ENCODE measurements at places on chromosomes 6 and 20.

DNA sequence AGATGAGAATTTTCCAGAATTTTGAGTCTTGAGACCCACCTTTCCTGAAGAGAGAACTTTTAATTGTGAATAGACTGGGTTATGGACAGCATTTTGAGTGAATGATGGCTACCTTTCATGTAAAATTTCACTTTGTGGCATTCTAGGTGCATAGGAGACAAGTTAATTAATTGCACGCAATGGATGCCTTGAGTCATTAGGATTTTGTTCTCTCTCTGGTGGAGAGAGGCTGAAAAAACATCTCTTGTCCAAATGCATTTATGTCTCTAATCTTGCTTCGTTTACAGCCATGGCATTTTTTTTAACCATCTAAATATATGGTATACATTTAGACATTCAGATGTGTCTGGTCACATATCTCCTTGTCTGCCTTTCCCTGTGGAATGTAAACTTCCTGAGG lies 3.1 kb downstream of the RHAG start:
- no peak for DNase-seq

DNA sequence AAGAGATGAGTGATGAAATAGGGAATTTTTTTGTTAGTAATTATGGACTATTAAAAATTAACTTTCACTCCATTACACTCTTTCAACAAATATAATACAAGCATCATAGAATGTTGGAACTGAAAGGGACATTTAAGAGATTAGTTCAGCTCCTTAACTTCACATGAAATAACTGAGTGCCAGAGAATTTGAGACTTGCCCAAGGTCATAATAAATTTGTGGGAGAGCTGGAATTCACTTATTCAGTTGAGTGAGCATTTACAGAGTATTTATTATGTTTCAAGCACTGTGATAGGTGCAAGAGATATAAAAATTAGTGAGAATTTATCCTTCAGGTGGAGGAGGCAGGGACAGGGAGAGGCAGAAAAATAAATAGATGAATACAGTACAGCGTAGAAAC lies 154.6 kb downstream of the KCNQ5 start:
- DNase-seq = no peak

DNA sequence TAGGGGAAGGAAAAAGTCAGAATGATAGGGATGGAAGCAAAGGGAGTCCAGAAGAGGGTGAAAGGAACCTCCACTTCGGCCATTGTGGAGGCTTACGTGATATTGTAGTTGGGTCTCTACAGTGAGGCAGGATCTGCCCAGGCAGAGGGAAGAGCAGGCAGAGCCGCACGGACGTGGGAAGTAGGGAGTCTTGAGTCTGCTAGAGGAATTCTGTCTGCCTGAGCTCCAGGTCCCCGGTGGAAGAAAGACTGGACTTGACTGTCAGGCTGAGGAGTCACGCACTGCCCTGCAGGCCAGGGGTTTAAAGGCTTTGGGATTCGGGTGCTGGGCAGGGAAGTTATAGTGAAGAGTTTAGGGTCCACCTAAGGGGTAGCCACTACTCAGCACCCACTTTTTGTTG lies 16.4 kb downstream of the TGM6 start:
- DNase-seq = no peak

GRCh38 chr6:76771059-76771634 lies 692.1 kb downstream of the HTR1B start:
- DNase-seq = no peak

DNA sequence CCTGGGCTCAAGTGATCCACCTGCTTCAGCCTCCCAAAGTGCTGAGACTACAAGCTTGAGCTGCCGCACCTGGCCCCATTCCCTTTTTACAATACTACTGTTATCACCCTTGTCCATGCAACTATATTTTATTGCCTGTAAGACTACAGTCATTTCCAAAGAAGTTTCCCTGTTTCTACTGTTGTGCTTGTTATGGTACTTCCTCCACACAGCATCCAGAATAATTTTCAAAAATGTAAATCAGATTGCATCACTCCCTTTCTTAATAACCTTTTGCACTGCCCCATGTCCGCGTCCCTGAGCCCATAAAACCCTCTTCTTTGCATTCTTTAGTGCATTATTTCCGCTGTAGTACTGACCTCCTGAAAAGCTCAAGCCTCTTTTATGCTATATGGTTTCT lies 128.9 kb upstream of the AKIRIN2 start:
- DNase-seq = no peak

DNA sequence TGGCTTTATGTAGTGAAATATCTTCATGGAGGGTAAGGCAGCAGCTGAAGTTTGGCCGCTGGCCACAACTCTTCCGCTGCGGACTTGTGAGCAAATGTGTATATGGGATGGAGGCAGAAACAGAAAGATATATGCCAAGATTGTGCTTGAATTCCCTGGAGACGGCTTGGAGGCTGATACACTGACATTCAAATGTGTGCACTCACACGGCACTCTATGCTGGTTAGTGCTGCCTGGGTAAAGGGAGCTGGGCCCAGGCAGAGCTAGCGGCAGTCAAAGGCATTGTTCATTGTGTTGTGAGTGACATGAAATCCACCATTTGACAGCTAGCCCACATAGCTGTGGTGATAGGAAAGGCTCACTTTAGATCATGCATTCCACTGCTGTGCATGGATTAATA lies 202.7 kb downstream of the CLIC5 start:
- no peak for DNase-seq

- no peak for DNase-seq
These were observed 47.5 kb downstream of the DTD1 start for GRCh38 chr20:18635380-18635779.

- DNase-seq = no peak
These were observed 27.4 kb downstream of the UBE3D start for GRCh38 chr6:83038246-83038645.

- no peak for DNase-seq
These were observed 71.4 kb downstream of the VTA1 start for GRCh38 chr6:142218446-142218845.

GRCh38 chr6:50362706-50363105 lies 313.0 kb upstream of the DEFB112 start:
- DNase-seq = no peak

DNA sequence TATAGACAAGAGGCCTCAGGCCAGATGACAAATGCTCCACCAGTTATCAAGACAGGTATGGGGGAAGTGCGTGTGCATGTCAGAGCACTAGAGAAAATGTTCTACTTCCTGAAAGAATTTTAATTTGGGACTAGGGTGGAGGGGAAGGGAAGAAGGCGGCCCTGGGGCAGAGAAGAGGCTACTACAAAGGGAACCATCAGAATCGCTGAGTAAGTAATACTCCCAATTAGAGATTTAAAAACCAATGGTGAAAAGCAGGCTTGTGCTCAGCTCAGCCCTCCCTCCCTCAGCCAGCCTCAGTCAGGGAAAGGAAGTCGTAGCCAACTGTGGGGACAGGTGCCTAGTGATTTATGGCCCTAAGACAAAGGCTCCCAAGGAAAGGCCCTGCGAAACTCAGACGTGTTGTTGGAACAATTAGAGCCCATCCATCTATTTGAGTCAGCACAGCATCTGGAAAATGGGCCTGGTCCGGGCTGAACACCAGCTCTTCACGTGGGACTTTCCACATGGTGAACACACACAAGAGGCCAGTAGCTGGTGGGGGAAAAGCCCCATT lies 15.0 kb upstream of the MAFB start:
- no peak for DNase-seq

- no peak for DNase-seq
These were observed 19.9 kb downstream of the ROMO1 start for GRCh38 chr20:35718972-35719635.

DNA sequence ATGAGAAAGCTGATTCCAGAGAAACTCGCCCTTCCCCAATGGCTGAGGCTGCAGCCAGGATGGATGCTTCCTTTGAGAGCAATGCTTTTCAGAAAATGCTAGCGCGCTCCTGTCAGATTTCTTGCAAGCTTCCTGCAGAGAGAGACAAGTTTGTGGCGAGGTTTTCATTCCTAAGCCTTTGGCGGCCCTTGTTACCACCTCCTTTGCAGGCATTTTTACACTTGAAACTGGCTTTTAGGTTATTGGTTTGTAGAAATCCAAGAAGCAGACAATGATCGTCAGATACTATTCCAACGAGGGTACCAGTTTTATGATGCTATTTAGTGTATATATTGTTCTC lies 1.1 kb downstream of the FNDC1 start:
- DNase-seq = no peak

DNA sequence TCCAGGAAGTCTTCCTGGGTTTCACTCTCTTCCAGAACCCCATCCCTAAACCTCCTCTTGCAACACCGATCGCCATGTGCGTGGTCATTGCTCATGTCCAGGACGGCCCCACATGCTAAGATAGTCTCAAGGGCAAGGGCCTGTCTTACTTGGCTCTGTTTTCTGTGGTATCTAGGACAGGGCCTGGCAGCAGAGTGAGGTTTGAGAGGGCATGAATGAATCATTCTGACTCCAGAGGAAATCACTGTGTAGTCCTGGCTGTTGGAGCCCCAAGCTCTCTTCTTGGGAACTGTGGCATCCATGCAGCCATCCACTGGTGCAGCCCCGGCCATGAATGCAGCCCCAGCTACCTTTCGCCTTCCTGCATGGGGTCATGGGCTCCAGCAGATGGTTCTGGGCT lies 12.4 kb downstream of the SIRPA start:
- DNase-seq = no peak

DNA sequence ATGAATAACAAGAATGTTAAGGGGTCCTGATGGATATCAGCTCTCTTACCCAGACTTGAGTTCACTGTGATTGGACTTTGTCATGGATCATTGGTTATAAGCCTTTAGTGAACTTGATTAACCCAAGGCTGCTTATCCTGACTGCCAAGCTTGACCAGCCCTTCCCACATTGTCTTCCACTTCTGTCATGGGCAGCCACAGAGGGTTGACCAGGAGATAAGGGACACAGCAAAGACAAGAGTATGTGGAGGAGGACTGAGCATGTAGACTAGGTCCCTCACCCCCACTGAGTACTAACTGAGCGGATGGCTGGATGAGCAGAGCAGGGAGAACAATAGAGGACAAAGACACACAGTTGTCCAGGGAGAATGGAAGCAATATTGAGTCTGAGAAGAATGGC lies 52.5 kb downstream of the FAXC start:
- no peak for DNase-seq

DNA sequence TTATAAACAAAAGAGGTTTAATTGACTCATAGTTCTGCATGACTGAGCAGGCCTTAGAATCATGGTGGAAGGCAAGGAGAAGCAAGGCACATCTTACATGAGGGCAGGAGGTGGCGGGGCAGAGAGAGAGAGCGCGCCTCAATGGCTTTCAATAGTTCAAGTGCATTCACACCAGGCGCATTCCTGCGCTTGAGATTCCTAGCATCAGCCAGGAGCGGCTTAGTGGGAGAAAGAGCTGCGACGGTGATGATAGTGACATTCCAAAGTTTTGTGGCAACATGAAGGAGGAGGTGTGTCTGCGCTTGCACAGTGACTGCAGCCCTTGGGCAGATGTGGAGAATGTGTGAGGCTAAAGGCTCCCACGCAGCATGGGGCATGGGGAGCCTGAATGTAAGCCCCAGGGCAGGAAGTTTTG lies 25.0 kb upstream of the EMILIN3 start:
- no peak for DNase-seq

- DNase-seq = no peak
These were observed 10.2 kb upstream of the HIVEP1 start for GRCh38 chr6:12001706-12002435.

- no peak for DNase-seq
These were observed 2.3 kb downstream of the TOX2 start for GRCh38 chr20:43916881-43917371.

DNA sequence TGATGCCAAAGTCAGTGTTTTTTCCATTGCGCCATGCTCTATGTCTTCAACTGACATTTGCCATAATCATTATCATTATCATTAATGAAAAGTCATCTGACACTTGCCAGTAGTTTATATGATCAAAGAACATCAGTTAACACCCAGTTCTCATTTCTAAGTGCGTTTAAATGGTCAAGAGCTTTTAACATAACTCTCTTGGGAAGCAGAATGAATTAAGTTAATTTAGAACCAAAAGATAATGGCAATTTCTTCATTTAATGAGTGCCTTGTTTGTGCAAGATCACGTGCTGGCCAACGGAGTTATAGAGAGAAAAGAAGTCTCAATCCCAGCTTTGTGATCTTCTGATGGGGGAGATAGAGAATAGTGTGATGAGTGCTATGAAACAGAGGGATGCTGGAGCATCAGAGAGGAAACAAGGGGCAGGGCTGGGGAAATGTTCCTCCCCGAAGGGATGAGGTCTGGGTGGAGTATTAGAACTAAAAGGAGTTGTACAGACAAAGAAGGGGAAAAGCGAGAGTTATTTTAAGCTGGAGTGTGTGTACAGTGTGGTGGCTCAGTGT lies 20.3 kb downstream of the ANKS1A start:
- no peak for DNase-seq

- no peak for DNase-seq
These were observed 215.4 kb downstream of the HDGFL1 start for GRCh38 chr6:22784601-22785410.

DNA sequence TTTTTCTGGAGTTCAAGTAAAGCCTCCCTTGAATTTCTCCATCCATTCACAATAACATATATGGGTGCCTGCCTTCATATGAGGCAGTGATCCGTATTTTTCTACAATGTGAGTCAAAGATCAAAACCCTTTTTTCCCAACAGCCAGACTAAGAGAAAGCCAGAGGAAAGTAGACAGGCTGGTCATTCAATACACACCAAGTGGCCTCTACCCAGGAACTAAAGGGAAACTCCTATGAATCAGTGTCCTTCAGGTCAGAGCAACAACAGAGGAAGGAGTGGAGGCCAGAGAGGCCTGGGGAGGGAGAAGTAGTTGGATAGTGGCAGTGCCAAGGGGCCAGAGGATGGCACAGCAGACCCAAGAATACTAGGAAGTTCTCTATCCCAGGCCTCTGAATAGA lies 23.8 kb downstream of the SIM1 start:
- no peak for DNase-seq

GRCh38 chr20:1389703-1390580 lies 2.9 kb downstream of the FKBP1A start:
- DNase-seq = no peak

DNA sequence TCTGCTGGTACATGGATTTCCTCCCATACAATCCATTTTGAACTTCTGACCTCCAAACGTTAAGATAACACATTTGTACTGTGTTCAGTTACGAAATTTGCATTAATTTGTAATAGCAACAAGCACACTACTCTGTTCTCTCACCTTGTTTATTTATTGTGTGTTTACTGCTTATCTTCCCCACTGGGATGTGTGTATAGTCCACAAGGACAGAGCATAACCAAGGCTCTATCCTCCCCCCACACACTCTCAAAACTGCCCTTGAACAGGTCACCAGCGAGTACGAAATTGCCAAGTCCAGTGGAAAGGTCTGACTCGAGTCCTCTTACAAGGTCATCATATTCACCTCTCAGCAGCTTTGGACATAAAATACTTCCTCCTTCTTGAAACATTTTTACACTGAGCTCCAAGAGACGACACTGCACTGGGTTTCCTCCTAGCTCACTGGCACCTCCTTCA lies 18.6 kb downstream of the ADTRP start:
- no peak for DNase-seq
